CD4-positive, alpha-beta T cell treated with Interleukin-10 for 1 hour (primary cell): ENCODE measurements at places on chromosomes 13 and 19.

DNA sequence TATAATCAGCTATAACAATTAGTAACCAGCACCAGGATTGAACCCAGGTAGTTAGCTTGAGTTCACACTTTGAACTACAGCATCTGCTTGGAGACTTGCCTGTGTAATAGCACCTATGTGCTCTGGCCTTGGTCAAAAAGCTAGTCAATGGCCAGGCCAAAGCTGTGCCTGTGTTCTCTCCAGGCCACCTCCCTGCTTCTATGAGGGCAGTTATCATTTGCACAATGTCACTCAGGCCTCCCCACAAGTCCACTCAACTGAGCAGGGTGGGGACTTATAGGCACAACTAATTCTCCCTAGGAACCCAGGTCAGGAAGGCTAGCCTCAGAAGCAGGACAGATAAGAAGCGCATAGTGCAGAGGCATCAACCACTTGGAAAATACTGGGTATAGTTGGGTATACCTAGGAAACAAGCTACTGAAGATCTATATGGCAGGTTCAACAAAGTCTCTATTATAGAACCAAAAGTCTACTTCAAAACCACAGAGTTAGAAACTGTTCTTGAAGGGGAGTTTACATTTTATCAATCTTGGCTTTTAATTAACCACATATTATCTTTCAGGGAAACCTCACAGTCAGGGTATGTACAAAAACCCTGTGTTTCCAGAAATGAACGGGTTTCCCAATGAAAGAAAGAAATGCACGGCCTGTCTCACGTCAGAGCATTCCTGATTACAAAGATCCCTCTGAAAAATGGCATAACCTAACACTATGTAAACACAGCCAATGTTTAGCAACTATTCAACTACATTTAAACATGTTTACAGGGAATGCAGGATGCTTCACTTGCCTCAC is 140.9 kb downstream of the ABCC4 start:
- no peak for DNase-seq

- no peak for DNase-seq
These were observed 2.1 kb downstream of the CLEC4G start for GRCh38 chr19:7729831-7730285.

DNA sequence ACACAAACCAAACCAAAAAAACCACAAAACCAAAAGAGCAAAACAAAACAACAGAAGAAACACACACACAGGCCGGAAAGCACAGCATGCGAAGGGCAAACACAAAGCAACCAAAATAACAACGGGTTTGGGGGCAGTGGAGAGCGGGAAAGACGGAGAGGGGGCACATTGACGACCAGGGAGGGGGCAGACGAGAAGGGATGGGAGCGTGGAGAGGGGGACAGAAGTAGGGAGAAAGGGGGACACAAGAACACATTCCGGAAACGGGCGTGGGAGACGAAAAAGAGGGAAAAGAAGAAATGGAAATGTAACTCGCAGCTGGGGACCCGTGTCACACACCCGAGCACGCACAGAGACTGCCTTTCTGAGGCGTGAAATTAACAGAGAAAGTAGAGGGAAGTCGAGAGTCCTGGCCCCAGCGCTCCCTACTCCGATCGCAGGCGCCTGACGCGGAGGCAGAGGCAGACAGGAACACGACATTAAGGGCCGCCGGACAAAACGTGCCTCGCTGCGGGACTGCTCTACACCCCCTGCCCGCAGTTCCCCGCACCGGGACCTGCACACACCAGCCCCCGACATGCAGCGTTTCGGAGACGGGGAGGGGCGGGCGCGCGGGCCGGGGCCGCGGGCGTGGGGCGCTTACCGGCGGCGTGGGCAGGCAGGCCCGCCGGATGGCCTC is 652 bp downstream of the POU4F1 start:
- DNase-seq: peak; percentile 22

GRCh38 chr13:36795463-36795862 is 23.6 kb upstream of the RFXAP start:
- no peak for DNase-seq

GRCh38 chr13:110073982-110074381 is 233.0 kb downstream of the COL4A1 start:
- DNase-seq: no peak

DNA sequence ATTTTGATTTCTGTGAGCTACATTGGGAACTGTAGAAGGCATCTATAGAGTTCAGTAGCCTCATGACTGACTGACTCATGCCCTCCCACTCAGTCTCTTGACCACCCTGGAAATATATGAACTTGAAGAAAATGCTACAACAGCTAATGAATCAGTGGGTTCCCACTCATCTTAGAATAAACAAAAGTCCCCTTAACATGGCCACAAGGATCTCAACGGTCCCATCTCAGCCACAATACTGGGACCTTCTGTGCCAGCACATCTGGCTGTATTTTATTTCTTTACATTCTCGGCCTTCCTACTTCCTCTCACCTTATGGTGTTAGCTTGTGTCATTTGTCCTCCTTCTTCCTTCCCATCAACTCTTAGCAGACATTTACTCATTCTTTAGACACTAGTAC is 619.8 kb downstream of the DCT start:
- no peak for DNase-seq

DNA sequence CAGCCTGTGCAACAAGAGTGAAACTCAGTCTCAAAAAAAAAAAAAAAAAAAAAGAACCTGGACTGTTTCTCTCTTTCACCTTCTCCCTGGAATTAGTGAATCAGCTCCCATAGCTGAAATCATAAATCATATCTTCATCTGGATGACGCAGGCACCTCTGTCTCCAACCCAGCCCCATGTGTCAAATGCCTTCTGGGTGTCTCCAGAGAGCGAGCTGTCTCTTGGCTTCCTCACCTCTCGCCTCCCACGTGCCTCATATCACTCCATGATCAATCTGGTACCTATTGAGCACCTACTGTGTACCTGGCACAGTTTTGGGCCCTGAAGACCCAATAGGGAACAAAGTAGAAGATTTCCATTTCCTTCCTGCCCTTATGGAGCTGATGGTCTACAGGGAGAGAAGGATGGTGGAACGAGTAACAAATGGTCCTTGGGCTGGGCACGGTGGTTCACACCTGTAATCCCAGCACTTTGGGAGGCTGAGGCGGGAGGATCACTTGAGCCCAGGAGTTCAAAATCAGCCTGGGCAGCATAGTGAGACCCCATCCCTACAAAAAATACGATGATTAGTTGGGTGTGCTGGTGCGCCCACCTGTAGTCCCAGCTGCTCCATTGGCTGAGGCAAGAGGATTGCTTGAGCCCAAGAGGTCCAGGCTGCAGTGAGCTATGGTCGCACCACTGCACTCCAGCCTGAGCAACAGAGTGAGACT is 2.5 kb downstream of the HSD11B1L start:
- DNase-seq: no peak

DNA sequence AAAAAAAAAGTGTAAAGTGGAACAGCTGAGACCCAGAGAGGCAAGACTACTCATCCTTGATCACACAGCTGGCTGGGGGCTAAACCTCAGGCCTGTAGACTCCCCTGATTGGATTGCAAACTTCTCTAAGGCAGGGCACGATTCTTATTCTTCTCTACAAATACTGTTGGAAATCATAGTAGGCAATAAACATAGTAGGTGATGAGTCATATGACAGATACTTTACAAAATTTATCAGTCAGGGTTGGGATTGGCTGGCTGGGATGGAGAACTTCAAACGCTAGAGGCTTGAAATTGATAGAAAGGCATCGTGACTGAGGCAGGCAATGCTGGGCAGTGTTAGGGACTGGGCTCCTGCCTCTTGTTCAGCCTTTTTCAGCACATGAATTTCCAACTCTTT is 5.9 kb upstream of the MATK start:
- DNase-seq: no peak

DNA sequence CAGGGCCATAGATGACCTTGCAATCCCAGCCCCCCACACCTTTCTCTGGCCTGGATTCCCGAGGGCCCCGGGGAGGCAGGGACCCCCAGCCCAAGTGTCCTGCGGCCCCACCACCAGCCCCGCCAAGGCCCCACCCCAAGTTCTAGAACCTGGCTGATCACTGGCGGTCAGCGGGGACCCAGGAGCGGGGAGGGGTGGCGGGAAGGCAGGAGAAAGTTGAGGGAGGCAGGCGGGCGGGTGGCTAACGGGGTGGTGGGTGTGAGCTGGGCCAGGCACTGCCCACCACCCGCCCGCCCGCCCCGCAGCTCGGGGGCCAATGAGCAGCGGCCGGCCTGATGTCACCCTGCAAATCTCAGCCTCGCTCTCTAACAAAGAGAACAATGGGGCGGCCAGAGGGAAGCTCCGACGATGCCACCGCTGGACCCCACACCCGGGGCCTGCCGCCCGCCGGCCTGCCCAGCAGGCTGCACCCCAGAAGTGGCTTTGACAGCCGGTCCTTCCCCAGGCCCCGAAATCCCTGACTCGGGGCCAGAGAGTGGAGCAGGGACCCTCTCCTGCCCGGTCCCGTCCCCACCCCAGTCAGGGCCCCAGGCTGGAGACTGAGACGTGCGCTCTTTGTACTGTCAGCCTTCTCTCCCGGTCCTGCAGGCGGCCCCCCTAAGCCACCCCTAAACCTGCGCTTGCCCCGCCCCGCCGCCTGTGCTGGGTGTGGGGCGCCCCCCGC is 1.6 kb downstream of the MEX3D start:
- DNase-seq: no peak

- no peak for DNase-seq
These were observed 2.0 kb downstream of the USPL1 start for GRCh38 chr13:30619731-30620130.

DNA sequence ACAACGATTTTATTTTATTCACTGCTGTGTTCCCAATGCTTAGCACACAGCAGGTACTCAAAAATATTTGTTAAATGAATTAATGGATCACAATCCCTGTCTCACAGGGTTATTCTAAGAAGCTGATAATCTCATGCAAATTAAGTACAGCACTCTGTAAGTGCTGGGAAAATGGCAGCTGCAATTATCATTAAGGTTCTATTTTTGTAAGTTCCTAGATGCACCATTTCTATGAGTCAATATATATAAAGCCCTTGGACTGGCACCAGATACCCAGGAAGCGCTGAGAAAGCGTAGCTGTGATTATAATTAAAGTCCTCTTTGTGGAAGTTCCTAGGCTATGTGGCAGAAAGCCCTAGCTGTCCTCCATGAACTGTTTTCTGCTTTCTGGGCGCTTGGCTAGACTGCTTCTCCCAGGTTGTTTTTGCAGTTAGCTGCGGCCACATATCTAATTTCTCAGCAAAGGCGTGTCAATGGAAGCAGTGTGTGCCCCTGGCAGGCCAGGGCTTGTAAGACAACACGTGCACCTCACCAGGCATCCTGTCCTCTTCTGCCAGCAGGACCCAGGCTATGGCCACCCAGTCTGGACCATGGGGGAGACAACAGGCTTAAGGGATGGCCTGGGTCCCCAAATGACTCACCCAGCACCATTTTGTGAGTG is 5.2 kb upstream of the SRRM5 start:
- no peak for DNase-seq

DNA sequence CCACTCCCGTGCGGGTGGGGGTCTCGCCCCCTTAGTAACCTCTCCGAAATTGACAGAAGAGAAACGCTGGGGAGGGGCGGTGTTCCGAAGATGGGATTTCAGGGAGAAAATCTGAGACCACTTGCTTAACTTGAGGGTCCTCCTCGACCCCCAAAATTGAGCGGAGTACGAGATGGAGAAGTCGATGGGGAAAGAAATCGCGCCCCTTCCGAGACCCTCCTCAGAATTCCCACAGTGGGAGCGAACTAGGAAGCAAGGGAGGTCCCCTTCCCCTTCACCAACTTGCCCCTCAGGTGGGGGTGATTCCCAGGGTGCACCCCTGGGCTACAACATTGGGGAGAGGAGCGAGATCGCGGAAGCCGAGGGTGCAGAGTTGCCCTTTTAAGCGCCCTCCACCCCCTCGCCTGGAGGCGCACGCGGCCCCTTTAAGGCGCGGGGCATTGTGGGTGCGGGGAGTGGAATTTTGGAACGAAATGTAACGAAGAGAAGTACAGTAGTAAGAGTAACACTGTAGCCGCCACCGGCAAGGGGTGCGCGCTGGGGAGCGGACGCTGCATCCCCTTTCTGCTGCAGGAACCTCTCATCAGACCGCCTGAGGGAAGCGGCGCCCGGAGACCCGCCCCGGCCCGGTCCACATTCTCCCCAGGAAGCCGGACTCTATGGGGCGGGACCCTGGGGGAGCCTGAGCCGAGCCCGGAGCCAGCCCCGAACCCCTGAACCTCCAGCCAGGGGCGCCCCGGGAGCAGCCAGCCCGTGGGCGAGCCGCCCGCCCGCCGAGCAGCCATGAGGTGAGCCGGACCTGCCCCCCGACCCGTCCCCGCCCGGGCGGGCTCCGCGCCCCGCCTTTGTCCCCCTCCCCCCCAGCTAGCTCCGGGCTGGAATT is at the start of gene VASP:
Gene VASP, plus strand, starts transcription at position 491 of the 883 bp plus-strand sequence. Its CDS starts 293 bp downstream, at position 784.
- peak; percentile 92 for DNase-seq

GRCh38 chr19:10988380-10988779 is 27.6 kb downstream of the SMARCA4 start:
- DNase-seq: no peak

- DNase-seq: peak; percentile 80
These were observed 22.4 kb downstream of the EPSTI1 start for GRCh38 chr13:42969565-42970172.

DNA sequence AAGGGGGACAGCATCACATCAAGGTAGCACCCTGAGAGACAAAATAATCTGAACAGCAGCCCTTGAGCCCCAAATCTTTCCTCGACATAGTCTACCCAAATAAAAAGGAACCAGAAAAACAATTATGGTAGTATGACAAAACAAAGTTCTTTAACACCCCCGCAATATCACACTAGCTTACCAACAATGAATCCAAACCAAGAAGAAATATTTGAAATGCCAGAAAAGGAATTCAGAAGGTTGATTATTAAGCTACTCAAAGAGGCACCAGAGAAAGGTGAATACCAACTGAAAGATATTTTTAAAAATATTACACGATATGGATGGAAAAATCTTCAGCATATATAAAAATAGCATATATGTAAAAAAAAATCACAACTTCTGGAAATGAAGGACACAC is 252.9 kb upstream of the SLITRK6 start:
- no peak for DNase-seq

DNA sequence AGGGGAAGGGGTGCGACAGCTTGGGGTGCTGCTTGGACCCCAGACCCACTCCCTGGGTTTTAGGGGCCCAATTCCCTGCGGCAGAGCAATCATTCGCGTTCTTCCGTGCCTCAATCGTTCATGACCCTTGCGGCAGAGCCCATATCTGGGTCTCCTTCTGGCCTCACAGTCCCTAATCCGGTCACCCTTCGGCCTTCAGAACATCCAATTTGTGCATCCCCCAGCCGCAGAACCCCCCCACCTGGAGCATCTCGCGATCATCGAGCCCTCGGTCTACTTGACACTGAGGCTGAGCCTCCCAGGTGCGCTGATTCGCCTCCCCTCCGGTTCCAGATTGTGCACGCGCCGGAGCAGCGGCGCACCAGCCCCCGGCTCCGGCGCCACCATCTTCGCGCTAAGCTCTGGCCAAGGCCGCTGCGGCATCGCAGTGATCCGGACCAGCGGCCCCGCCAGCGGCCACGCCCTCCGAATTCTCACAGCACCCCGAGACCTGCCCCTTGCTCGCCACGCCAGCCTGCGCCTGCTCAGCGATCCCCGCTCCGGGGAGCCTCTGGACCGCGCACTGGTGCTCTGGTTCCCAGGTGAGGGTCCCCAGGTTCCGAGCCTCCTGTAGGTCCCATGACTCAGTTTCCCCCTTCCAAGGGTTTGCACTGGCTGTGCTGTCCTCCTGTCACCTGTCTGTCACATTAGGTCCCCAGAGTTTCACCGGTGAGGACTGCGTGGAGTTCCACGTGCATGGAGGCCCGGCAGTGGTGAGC is 501 bp downstream of the GTPBP3 start:
- DNase-seq: peak; percentile 31
